ENCODE measurements at places on chromosomes 2 and 18.

DNA sequence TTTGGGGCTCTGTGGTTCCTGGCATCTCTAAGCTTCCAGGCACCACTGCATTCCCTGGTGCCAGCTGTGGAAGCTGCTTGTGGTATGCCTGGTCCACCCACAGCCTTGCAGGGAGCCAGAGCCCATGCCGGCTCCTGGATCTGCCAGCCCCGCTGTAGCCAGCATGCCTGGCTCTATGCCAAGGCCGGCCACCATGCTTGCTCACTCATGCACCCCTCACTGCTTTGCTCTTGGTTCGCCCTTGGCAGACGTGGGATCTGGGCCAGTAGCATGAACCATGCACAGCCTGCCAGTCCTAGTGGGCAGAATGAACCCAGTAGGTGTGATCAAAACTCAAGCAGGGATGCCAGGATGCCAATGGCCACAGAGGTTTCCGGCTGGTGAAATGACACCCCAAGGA, 634.2 kb upstream of the TMEFF2 start:
- DNase-seq = no peak

DNA sequence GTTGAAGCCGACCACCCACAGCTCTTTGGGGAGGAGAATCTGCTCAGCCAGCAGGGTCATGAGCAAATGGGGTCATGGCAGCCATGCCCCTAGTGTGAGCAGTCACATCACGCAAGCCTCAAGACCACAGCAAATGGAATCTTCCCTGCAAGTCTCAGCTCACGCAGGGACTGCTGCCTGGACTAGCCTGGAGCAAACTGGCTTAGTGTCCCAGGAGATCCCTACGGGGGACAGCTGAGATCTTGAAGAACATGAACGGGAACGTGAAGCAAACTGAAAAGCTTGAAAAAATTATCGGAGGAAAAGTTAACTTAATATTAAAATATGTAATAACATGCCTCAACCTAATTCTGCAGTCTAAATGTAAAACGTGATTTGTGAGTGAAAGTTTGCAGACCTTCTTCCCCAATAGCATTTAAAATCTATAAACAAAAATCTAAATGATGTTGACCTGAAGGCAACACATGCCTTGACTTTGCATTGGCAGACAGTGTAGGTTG, 118.4 kb downstream of the FAM124B start:
- DNase-seq = no peak

DNA sequence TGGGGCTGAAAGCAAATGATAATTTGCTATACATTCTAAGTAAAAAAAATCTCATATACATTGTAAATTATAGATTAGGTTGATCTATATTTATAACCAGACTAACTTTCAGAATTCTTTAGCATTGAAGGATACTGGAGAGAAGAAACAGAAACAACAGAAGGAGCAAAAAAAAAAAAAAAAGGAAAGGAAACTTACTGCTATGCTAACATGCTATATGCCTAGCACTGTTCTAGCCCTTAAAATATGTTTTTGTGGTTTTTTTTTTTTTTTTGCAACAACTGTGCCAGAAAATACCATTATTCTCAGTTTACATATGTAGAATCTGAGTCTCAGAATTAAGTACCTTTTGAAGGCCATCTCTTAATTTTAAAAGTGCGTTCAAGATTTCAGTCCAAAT, 204.9 kb upstream of the MC4R start:
- no peak for DNase-seq

- DNase-seq = no peak
Observed at GRCh38 chr2:227456772-227457171, 15.2 kb upstream of the AGFG1 start.

DNA sequence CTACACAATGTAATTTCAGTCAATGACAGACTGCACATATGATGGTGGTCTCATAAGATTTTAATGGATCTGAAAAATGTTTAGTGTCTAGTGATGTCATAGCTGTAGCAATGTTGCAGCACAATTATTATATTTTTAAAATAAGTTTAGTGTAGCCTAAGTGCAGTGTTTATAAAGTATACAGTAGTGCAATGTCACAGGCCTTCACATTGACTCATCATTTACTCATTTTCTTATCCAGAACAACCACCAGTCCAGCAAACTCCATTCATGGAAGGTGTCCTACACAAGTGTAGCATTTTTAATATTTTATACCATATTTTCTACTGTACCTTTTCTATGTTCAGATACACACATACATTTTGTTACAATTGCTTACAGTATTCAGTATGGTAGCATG, 663.1 kb downstream of the ERBB4 start:
- DNase-seq = no peak

GRCh38 chr2:20145497-20146193, 79.3 kb downstream of the SDC1 start:
- DNase-seq = no peak

GRCh38 chr2:88885679-88886416, 194.4 kb downstream of the RPIA start:
- no peak for DNase-seq

DNA sequence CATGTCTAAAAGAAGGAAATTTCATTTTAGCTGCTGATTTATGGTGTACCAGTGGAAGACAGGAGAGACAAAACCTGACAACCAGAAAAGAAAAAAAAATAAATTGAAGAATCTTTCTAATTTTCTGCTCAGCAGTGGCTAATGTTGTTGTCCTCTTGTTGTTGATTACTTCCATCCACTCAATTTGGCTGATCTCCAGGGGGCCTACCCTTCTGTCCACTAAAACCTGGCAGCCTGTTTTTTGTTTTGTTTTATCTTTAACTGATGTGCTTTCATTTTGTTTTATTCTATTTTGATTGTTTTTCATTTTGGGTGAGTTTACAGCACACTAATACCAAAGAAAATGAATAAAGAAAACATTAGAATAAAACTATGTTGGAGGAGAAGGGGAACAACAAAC, 27.4 kb downstream of the TFPI start:
- DNase-seq = no peak

DNA sequence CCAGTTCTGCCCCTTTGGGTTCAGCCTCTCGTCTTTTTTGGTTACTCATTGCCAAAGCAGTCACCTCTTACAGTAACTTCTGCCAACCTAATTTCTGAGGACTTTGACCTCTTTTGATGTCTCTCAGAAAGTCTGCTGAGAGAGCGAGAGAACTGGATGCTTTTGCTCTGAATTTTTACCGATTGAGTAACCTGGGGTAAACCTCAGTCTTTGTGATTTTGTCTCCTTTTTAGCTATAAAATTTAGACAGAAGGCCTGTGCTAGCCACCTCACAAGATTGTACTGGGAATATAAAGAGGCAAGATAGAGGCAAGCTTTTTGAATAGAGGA, 34.8 kb upstream of the IL1R1 start:
- no peak for DNase-seq

DNA sequence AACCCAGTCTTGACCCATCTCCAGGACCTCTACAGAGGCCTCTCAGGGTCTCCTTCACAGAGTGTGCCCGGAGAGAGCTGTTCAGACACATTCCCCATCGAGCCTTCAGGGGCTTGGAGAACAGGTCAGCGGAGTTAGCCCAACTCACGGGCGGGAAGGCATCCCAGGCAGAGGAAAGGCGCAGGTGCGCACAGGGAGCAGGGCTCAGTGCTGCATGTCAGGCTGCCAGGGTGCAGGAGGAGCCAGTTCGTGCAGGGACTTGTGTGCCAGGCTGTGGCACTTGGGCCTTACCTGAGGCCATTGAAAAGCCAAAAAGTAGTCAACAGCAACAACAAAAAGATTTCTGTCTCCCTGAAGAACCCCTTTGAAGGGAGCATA, 104.0 kb downstream of the ITGB1BP1 start:
- DNase-seq = no peak

DNA sequence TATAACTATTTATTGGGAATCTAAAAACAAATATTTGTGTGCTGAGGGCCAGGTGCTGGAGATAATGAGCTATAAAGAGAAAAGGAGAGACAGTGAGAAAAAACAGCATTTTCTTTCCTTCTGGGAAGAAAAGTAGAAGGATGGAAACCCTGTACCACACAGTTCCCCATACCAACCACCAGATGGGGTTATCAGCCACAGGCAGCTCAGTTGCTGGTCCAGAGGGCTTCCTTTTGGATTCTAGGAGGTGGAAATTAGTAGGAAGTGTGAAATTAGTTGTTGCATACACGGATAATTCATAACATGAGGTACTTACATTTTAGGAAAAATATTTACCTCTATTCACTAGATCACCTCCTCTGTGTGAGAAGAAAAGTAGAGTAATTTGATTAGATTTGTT, 237.0 kb upstream of the FOSL2 start:
- no peak for DNase-seq

GRCh38 chr2:11998218-11998617, 251.8 kb downstream of the LPIN1 start:
- no peak for DNase-seq

- no peak for DNase-seq
Observed at GRCh38 chr2:207727261-207727660, 15.8 kb downstream of the CCNYL1 start.

GRCh38 chr2:235894839-235895238, 273.3 kb downstream of the GBX2 start:
- no peak for DNase-seq

- DNase-seq = no peak
Observed at GRCh38 chr2:14634489-14635390, 2.2 kb downstream of the LRATD1 start.

DNA sequence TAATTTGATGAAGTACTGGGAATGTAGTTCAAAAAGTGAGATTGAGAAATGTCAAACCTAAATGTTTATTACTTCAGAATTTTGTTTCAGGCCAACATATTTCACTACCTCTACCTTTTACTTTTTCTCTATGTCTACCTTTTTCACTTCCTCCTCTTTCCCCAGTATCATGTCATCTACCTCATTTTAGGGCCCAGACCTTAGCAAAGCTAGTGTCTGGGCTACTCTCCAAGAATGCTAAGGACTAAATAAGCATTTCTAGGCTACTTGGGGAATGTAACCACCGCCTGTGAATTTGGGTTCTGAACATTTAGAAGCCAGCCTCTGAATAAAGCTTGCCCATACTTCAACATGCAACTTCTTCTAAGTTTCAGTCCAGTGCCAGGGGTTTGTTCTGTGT, 330.4 kb downstream of the SLC4A3 start:
- DNase-seq = no peak

DNA sequence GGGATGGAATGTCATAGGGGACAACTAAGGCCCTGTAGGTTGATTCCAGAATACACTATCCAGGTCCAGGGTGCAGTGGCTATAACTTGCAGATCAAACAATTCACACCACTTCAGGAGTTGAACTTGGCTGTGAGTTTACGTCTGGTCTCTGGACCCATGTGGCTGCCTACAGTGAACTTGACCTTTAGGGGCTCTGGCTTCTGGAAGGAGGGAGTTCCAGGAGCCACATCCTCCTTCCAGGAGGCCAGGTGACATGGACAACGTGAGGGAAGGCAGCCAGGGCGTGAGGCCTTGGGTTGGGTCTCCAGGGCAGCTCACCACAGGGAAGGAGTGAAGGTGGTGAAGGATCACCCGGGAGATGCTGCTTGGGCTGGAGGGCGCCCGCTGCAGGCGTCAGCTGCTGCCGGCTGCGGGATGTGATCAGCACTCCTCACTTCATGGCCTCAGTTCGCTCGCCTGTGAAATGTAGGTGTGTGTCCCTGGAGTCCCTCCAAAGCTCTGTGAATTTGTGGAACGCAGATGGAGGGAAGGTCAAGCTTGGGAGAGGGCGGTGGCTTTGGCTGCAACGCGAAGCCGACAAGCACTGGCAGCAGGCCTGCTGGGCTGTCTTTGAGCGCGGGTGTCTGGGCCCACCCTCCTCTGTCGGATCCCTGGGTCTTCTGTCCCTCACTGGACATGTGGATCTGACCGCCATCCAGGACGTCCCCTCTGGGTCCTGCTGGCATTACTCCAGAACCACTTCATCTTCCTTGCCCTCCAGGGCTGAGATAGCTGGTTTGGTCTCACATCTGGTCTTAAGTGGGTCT, 146.5 kb downstream of the GLI2 start:
- no peak for DNase-seq

- no peak for DNase-seq
Observed at GRCh38 chr2:68390114-68390513, 25.0 kb downstream of the PLEK start.

GRCh38 chr2:113966171-113966570, 76.3 kb downstream of the ACTR3 start:
- DNase-seq = no peak

- no peak for DNase-seq
Observed at GRCh38 chr2:133765658-133766057, 197.4 kb upstream of the NCKAP5 start.

DNA sequence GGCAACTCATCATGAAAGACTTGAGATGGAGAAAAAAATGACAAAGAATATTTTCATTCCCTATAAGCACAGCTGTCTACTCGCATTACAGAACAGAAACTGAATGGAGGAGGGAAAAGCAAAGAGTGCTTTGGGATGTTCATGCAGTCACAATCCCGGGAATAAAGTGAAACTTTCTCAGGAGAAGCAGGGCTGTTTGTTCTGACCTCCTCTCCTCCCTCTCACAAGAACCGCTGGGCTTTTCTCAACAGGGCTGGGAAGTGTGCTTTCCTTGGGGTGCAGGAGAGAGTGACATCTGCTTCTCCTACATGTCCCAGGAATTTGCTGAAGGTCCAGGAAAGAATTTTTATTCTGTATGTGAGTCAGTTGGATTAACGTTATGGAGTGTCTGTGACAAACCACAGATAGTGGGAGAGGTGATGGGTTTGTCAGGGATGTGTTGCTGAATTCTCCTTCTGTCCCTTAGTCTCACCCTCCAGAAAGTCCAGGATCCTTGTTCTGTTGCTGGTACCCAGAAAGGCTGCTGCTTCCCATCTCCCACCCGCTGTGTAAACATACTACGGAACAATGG, 125.6 kb downstream of the HRH4 start:
- DNase-seq = no peak

DNA sequence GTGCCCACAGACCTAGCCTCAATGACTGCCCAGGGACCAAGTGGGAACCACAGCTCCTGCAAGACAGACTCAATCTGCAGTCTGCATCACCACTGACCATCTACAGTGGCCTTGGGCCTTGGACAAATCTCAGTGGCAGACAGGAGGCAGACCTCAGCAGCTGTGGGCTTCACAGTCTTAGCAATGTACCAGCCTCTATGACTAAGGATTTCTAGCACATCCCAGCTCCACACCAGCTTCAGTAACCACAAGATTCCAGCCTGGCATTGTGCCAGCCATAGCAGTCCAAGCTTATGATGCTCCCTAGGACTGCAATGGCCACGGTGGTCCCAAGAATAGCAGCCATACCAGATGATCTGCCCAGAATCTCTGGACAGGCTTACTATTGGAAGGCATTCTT, 19.6 kb upstream of the WDR75 start:
- no peak for DNase-seq

All from stimulated activated CD4-positive, alpha-beta T cell treated with anti-CD3 and anti-CD28 coated beads, TNF-alpha, amount 100 ng/mL, for 1 hour (primary cell).